ENCODE measurements at places on chromosomes 6 and 20.

- DNase-seq, result no peak
These were observed 55.8 kb upstream of the MAFB start for GRCh38 chr20:40744818-40745175.

GRCh38 chr20:5835321-5835821, 85.2 kb downstream of the SHLD1 start:
- DNase-seq, result no peak

DNA sequence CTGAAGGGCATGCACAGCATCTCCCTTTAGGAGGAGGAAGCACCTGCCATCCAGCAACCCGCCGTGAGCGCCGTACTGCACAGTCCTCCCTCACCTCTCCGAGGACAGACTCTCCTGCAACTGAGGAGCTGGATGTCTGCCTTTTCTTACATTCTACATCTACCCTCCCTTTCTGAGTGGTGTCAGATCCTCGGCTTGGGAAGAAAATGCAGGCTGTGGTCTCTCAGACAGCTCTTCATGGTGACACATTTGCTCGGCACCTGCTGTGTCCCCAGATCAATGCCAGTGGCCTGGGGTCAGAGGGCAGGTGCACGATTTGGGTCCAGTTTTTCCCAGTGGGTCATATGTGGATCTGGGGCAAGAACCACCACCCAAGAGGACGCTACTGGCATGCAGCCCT, 40.1 kb upstream of the BHLHE23 start:
- DNase-seq, result no peak

GRCh38 chr6:115064680-115065079, 721.9 kb upstream of the HS3ST5 start:
- no peak for DNase-seq

DNA sequence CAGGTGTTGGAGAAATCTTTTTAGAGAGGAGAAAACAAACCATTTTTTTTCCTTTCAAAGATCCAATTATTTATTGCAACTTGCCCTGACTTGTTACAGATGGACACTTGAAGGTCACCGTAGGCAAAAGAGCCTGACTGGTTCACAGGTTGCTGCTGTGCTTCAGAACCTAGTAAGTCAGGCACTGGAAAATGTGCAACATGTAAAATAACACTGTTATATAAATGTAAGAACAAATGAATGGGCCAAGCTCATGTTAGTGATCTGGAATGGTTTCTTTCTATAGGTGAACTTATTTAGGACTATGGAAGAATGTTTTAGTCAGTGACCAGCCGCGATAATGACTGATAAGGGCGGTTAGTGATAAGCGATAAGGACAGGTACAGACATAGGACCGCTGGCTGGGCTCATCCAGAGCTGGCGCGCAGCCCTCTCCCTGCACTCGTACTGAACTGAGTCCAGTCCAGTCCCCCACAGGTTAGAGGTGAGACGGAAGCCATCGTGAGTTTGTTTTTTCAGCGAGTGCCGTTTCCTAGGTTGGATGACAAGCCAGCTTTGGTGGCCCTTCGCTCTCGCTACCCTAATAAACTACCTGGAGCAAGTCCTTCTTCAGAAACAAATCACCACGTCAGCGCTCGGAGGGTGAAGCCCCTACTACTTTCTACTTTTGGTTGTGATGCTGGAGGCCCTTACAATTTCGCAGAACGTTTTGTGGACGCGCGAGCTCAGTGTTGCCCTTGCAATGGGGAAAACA, 94.4 kb upstream of the PRDM1 start:
- no peak for DNase-seq

GRCh38 chr6:47592131-47592840, 106.1 kb upstream of the ADGRF4 start:
- DNase-seq, result no peak

DNA sequence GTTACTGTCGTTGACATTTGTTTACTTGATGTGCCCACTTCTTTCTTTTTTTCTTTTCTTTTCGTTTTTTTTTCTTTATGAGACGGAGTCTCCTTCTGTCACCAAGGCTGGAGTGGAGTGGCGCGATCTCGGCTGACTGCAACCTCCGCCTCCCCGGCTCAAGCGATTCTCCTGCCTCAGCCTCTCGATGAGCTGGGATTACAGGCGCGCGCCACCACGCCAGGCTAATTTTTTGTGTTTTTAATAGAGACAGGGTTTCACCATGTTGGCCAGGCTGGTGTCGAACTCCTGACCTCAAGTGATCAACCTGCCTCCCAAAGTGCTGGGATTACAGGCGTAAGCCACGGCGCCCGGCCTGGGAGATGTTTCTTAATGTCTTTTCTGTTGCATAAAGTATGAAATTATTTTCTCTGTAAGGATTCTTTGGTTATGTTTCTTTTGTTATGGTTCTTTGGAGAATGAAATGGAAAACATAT, 33.3 kb upstream of the PRSS16 start:
- DNase-seq, result no peak

DNA sequence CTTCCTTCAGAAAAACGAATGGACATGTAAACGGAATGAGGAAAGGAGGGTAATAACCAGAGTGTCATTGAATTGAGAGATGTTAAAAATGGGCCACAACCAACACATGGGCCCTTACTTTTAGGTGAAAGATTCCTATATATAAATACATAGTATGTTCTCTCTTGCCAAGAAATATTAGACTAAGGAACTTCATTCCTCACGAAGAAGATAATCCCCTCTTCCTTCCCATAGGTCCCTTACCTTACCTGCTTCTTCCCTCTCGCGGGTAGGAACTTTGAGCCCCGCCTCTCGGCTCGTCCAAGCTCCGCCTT, 295 bp upstream of the TBC1D22B start:
- no peak for DNase-seq

GRCh38 chr6:166760288-166760687, 133.2 kb upstream of the RPS6KA2 start:
- no peak for DNase-seq

Measured in NCI-H226 (cell line).